ENCODE measurements at places on chromosomes 3 and 15.
A peak's percentile ranks its signal among the peaks of the same experiment; 100 is the strongest.

GRCh38 chr3:104510131-104510849, 856.4 kb upstream of the ALCAM start:
- DNase-seq = peak; percentile 20

DNA sequence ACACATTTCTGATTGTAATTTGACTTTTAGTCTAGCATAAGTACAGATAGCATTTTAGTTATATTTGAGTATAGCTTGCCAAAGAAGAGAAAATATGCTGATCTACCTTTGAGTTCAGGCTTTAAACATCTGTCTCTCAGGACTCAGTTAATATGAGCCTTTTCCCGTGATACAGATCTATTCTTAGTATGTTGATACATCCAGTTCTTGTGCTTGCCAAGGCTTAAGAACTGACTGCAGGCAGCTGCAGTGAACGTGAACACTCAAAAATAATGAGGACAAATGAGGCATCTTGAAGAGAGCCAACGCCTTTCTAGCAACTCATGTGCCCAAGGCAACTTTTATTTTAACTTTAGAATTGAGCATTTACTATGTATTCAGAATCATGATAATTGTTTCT, 325.5 kb downstream of the SI start:
- no peak for DNase-seq

- DNase-seq = peak; percentile 99
Observed at GRCh38 chr15:89052474-89052873, 35.8 kb upstream of the ABHD2 start.

- DNase-seq = peak; percentile 43
Observed at GRCh38 chr3:190319660-190320059, 2.6 kb downstream of the CLDN1 start.

DNA sequence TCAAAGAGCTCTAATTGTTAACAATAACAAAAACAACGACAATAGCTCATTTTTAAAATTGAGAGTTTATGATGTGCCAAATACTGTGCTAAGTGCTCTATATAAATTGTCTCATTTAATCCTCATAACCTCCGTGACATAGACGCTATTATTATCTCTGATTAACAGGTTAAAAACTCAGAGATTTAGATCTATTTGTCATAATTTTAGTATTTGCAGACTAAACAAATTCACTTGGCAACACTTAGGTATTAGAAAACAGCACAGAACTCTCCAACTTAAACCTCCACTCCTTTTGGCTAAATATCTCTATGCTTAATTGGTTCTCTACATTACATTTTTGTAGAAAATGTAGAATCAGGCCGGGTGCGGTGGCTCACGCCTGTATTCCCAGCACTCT, 136.4 kb downstream of the SPATA16 start:
- no peak for DNase-seq

DNA sequence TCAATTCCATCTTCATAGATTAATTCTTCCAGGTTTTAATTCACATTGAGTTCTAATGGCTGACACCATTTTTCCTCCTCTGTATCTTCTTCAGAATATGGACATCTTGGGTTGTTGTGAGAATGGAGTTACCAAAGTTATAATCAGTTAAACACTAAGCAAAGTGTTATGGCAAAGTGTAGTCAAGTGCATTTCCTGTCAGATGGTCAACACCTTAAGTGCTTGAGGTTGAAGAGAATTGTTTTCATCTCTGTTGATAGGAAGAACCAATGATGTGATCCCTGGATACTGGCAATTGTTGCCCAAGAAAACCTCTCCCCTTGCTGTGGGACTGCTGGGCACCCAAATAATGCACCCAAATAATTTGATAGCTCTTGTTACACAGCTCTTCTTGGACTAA, 102.6 kb upstream of the SATB1 start:
- no peak for DNase-seq

DNA sequence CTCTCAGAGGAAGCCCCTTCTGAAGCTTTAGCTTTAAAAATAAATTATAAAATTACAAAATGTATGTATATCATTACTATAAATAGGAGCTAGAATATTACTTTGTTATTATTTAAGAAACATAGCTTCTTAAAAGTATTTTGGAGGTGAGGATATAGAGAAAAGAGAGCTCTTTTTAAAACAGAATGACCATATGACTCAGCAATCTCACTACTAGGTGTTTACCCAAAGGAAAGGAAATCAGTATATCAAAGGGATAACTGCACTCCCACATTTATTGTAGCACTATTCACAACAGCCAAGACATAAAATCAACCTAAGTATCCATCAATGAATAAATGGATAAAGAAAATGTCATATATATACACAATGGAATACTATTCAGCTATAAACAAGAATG, 119.6 kb downstream of the DMXL2 start:
- DNase-seq = no peak

All from iris pigment epithelial cell (primary cell).